Glomerular endothelial cell (primary cell): ENCODE measurements at places on chromosomes 11 and 22. TPM values are rescaled to one million over a fixed set of nuclear protein-coding genes. Genes with fewer than 3 reads are reported as not detected.

CRYBA4 gene
- not detected in 2 replicates for total RNA-seq

DKK3 gene
- 1,099 and 1,400 TPM in 2 replicates for total RNA-seq

HOATZ gene
- total RNA-seq = not detected in 2 replicates

GRCh38 chr11:62919898-62920640 lies 1.1 kb downstream of the CHRM1 start:
- DNase-seq = no peak

DNA sequence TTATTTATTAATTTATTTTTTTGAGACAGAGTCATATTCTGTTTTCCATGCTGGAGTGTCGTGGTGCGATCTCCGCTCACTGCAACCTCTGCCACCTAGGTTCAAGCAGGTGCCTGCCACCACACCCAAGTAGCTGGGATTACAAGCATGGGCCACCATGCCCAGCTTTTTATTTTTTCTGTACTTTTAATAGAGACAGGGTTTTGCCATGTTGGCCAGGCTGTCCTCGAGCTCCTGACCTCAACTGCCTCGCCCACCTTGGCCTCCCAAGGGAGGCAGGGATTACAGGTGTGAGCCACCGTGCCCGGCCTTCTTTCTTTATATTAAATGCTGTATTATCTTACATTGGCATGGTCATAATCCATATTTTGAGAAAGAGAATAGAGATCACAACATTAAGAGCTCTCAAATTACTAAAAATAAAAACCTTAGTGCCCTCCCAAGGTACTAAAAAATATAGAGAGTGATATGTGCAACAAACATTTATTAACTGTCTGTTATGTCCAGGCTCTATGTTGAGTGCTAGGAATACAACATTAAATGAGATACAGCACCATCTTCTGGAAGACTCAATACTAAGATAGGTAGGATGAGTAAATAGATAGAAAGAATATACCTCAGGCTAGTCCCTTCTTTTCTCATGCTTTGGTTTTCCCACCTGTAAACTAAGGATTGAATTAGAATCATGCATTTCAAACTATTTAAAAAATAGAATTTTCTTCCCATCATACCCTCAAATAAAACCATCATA lies 84.1 kb downstream of the BBOX1 start:
- DNase-seq = no peak

DNA sequence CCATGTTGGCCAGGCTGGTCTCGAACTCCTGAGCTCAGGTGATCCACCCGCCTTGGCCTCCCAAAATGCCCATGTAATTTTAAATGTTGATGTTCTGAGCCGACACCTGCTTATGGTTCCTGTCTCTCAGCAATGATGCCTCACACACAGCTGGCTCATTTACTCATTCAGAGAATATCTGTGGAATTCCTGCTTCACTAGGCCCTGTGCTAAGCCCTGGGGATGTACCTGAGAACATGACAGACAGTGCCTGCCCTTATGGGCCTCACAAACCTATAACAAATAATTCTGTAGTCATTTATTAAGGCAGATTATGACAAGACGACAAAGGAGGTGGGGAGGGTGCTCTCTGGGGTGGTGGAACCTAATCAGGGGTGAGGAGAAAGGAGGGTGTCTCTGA lies 93.7 kb downstream of the PRR5L start:
- no peak for DNase-seq

- no peak for DNase-seq
Observed at GRCh38 chr11:2277933-2278523, 7.6 kb upstream of the ASCL2 start.
